ENCODE measurements at places on chromosomes 5 and 9.

- peak; percentile 54 for DNase-seq
These were observed 15.2 kb downstream of the TMEM171 start for GRCh38 chr5:73135429-73136054.

- no peak for DNase-seq
These were observed 701.7 kb downstream of the CETN3 start for GRCh38 chr5:89707891-89708290.

DNA sequence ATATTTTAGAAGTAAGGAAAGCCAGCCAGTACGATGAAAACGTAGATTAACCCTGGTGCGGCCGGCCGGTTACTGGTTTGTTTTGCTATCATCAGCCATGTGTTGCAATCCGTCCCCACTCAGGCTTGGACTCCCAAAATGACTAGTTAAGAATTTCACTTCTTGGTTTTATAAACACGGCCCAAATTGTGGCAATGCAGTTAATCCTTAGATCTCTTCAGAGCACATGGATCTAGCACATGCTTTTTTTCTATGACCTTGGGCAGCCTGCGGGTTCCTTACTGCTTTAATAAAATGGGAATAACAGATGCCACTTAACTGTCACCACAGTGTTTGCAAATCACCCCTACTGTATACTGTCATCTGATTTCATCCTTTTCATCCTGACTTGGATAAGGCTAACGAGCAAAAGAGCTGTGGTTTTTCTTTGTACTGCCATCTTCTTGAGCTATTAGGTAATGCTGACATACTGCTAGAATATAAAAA, 1.5 kb downstream of the NDFIP1 start:
- DNase-seq: no peak

GRCh38 chr5:143533978-143534760, 130.7 kb upstream of the NR3C1 start:
- DNase-seq: no peak

DNA sequence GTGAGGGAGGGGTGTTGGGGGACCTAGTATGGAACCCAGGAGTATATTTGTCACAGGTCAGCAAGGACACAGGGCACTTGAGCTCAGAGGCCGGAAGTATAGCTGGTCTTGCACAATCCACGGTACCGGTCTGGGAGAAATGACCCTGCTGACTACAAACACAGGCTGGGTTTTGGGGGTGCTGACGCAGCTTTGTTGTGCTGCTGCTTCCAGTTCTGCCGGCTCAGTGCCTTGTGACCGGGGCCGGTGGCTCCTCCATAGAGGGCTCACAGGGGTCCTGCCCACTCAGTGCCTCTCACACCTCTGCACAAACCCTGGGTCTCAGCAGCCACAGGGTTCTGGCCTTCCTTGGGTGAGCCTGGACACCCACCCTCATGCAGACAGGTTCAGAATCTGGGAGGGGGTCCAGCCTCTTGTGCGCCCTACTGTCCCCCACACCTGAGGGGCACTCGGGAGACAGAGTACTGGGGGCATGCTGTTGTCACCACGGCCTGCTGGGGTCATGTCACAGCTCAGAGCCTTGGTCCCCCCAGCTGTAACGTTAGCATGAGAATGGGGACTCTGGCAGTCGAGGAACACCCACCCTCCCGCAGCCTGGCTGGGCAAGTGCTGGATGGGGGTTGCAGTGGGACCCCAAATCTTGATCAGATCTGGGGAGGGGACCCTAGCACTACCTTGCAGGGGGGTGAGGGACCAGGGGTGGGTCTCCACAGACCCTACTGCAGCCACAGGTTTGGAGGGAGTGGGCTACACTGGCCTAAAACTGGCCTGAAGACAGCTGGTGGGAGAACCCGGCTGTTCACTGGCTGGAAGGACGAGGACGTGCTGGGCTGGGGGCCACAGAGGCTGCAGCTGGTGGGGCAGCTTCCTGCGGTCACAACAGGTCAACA, 17.7 kb downstream of the NINJ1 start:
- DNase-seq: no peak

DNA sequence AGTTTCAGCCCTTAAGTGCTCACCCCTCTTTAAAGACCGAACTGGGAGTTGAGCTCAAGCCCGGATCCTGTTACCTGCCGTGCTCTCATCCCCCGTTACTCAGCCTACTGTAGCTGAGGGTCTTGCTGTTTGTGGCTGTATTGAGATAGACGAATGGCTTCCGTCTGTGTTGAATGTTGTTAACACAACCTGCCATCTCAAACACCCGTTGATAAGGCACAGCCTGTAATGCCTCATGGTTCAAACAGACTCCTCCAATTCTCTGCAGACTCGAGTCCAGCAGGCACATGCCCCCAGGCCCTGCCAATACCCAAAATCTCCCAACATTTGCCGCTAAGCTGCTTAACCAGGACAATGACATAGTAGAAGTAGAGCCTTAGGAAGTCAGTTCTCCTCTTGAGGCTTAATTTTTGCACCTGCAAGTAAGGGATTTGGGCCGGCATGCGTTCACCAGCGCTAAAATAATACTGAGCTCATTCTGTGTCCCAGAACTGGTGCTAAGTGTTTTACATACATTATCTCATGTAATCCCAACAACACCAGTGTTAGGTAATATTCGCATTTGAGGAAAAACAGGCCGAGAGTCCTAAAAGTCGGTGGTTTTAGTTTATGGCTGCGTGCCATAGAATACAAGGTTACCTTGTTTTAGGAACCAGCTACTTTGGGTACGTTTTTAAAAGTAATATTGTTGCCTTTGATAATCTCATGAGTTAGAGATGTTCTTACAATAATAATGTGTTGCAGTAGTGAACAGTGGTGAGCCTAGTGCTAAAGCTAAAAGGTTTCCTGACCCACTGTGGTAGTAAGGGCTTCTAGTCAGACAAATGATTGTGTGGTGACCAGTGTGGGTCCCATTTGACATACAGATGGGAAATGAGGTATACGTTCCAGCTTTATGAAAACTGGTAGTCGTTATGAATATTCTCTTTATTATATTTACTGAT, 1.5 kb upstream of the RFX3 start:
- peak; percentile 50 for DNase-seq

DNA sequence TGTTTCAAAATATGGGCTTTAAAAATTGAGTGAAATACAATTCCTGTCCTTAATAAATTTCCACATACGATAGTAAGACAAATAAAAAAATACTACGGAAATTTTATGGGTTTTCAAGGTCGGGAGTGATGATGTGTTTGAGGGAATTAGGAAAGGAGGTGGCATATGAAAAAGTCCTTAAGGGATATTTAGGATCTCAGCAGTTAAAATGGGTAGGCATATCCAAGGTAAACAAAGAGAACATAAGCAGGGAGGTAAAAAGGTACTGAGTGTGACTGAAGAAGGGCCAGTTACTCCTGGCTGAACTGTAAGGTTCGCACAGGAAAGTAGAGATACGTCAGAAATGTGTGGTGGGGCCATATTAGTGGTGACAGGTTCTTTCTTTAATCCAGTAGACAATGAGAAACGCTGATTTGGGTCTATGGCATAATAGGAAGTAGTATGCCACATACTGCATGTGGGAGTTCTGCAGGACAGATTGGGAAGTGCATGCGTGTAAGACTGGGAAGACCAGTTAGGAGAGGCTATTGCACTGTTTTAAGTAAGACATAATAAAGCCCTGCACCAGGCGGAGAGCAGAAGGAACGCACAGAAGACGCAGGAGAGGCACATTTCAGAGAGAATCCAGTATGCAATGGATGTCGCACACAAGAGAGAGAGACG, 937 bp upstream of the HMGCR start:
- DNase-seq: peak; percentile 63

- peak; percentile 72 for DNase-seq
These were observed 46.3 kb downstream of the PTCD2 start for GRCh38 chr5:72366324-72366976.

DNA sequence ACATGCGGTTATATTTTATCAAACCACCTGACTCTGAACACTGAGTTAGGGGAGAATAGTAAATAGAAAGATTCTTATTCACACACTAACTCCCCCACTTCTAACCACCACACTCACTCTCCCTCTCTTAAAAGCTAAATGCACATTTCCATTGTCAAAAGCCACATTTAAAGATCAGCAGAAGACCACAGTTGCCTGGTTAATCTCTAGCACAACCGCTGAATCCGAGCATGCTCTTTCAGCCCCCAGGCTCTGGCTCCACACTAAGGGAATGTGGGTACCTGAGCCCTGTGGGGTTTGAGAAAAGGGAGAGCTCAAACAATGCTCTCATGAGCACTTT, 35.7 kb downstream of the PFDN1 start:
- no peak for DNase-seq

DNA sequence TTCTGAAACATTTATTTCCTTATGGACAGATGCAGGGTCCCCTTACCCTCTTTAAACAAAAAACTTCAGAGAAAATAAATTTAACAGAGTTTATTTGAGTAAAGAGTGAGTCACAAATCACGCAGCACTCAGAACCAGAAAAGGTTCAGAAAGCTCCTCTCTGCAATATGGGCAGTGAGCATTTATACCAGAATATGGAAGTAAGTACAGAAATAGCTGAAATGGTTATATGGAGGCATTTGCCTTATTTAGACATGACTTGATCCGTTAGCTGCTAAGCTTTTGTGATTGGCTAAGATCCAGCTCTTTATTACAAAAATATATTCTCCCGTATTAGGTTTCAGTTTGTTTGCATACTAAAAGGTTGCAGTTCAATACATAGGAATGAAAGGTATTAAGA, 1554.1 kb downstream of the EFNA5 start:
- no peak for DNase-seq

- no peak for DNase-seq
These were observed 164.0 kb upstream of the ZNF608 start for GRCh38 chr5:124910354-124911016.

GRCh38 chr9:36970007-36970888, 63.8 kb downstream of the PAX5 start:
- DNase-seq: no peak

DNA sequence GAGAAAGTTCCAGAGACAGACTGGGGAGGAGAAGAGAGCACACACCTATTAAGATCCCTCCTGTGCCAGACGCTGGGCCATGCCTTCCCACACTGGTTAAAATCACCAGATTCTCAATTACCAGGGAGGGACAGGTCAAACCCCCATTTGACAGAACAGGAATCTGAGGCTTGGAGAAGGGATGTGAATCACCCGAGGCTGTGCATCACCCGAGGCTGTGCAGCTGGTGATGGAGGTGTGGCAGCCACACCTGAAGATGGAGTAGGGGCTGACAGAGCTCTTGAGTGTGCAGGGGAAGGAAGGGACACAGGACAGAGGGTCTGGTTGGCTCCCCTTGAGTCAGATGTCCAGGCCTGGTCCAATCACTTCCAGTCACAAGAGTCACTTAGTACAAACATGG, 70.6 kb downstream of the LMX1B start:
- no peak for DNase-seq

GRCh38 chr5:180589771-180590542, 1.3 kb downstream of the SCGB3A1 start:
- no peak for DNase-seq

DNA sequence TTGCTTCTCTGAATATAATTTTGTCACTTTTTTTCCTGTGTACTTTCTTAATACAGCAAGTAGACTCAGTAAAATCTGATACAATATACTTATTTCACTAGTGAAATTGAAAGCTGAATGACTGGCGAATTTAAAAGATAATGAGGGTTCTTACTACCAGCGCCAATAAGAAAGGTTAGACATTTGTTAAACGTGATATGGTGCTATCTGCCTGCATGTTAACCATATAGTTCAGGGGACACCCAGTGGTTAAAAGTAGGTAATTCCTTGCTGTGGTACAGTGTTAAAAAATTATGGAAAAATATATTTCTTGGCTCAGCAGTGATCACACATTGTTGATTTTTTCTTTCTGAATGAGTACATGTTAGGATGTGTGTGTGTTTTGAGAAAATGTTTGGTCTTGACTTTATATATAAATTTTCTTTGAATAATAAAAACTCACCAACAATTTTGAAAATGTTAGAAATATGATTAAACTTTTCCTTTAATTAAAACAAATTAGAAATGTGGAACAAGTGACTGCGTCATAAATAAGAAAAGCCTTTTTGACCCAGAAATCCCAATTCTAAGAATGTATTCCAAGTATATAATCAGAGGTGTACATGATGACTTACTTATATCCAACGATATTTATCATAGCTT, 25.8 kb downstream of the CAST start:
- DNase-seq: no peak

- DNase-seq: no peak
These were observed 82.7 kb upstream of the SPOCK1 start for GRCh38 chr5:137581776-137582175.

DNA sequence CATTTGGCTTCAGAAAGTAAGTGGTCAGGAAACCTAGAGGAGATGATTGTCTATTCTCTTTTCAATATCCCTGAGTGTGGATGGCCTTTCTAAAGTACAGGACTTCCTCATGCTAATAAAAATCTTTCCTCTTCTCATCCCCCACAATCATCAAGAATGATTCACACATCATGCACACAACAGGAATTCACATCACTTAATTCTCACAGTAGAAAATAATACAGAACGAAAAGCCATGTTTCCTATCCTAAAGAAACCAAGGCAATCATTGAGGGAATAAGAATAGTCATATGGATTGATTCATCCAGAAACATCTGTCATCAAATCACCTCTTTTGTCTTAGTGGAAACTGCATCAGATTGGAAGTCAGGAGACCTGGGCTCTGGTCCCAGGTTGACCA, 203.1 kb upstream of the PIK3R1 start:
- no peak for DNase-seq

- no peak for DNase-seq
These were observed 286.4 kb downstream of the GADD45G start for GRCh38 chr9:89891221-89891590.

GRCh38 chr5:1950708-1951103, 68.0 kb upstream of the IRX4 start:
- DNase-seq: no peak

- DNase-seq: no peak
These were observed 137.8 kb upstream of the MAP1B start for GRCh38 chr5:71969460-71969859.

GRCh38 chr5:160432787-160433186, 11.1 kb downstream of the PTTG1 start:
- DNase-seq: no peak

DNA sequence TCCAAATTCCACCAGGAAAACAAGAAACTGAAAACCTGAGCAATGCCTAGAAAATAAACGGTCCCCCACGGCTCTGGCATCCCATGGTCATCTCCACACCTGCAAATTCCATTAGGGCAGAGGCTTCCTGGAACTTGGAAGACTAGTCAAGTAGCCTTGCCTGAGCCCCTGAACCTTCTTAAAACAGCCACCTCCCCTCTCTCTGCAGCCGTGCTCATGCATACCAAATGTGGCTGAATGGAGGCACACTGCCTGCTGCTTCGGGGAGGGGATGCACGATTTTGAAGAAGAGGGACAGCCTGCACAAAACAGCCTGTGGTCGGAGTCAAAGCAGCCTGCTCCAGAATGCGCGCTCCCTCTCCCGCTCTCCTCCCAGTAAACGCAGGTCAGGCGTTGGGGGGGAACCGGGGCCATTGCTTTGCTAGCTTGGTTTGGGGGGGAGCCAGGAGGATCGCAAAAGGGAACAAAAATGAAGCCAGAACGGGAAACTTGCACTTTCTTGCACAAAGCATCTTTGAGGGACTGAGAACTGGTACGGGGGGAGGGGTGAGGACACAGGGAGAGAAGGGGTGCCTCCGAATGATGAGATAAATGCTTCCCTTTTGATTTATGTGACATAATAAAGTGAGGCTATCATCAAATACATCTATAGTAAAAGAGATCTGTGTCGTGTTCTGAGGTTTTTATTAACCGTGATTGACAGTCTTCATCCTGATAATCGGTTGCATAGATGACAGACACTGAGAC, at the start of gene TRPM3:
Gene TRPM3, minus strand, starts transcription at position 347 of the 747 bp plus-strand sequence. Its CDS starts 267 bp downstream, at position 80.
- no peak for DNase-seq

GRCh38 chr5:170238456-170239196, 5.8 kb downstream of the C5orf58 start:
- no peak for DNase-seq

- DNase-seq: peak; percentile 81
These were observed 149.5 kb downstream of the FANCC start for GRCh38 chr9:95167998-95168397.

- peak; percentile 66 for DNase-seq
These were observed 77.7 kb downstream of the RGS3 start for GRCh38 chr9:113541019-113541900.
